Dermis microvascular lymphatic vessel endothelial cell (primary cell): ENCODE measurements at places on chromosomes 1 and 21. TPM values are rescaled to one million over a fixed set of nuclear protein-coding genes. Genes with fewer than 3 reads are reported as not detected.

Gene IRF6
- 0.51 and 2.6 TPM in 2 replicates for total RNA-seq

Gene IPO13
- 5.5 and 10.9 TPM in 2 replicates for total RNA-seq

DNA sequence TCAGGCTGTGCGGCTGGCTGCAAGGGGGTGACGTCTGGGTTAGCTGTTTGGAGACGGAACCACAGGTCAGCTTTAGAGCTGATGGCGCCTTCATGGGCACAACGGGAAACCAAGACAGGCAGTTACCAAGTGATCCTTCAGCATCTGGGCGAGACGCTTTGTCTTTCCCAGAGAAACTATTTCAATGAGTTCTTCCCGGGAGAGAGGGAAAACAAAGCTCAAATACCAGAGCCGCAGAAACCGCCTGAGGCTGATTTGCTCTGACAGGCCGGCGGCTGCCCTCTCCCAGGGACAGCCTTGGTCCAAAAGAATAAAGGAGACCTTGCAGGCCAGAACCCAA lies 76.5 kb downstream of the CD58 start:
- DNase-seq, result no peak

GRCh38 chr1:32464191-32464715 lies 619 bp upstream of the ZBTB8B start:
- DNase-seq, result peak; percentile 21

- no peak for DNase-seq
These were observed 56.0 kb upstream of the DSCAM start for GRCh38 chr21:40902993-40903392.

DNA sequence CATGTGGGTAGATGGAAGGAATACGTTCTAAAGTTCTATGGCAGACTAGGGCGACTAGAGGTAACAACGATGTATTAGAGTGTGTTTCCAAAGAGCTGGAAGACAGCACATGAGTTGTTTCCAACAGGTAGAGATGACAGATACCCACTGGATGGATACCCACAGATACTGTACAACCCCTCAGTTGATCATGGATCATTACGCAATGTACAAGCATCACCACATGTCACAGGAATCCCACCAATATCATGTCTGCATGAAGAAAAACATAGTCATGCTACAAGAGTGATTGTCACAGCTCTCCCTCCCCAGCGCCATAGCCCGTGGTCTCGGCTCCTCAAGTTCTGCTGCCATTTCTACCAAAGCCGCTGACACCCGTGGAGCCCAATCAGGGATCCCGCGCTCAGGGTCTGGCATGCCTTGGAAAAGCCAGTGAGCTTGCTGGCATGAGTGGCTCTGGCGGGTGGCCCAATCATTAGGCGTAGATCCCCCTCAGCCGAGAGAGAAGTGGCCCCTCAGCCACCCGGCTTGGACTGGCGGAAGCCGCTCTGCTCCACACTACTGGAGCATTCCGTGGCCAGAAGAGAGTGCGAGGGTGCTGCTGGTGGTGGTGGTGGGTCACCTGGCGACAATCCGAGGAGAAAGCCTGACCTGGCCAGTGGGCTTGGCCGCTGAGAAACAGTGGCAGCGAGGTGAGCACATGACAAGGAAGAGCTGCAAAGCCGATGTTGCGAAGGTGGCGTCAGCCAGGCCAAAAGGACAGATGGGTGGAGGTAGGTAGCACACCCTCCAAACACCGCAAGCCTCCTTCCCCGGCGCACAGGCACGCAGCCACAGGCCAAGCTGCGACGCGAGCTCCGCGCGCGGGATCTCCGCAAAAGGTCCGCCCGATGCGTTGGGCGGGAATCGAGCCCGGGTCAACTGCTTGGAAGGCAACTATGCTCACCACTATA lies 65.7 kb upstream of the FCGR2A start:
- DNase-seq, result no peak

GRCh38 chr1:15948595-15949452 lies 27.1 kb downstream of the ZBTB17 start:
- DNase-seq, result no peak
